Kidney epithelial cell (primary cell): ENCODE measurements at places on chromosomes 2 and 18.
A peak's percentile ranks its signal among the peaks of the same experiment; 100 is the strongest.

DNA sequence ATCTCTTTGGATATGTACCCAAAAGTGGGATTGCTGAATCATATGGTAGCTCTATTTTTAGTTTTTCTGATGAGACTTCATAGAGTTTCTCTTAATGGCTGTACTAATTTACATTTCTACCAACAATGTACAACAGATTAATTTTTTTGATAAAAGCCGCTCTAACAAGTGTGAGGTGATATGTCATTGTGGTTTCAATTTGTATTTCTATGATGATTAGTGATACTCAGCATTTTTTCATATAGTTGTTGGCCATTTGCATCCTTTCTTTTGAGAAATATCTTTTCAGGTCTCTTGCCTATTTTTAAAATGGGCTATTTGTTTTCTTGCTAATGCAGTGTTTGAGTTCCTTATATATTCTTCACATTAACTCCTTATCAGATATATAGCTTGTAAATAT lies 4.3 kb downstream of the IL18RAP start:
- no peak for DNase-seq

DNA sequence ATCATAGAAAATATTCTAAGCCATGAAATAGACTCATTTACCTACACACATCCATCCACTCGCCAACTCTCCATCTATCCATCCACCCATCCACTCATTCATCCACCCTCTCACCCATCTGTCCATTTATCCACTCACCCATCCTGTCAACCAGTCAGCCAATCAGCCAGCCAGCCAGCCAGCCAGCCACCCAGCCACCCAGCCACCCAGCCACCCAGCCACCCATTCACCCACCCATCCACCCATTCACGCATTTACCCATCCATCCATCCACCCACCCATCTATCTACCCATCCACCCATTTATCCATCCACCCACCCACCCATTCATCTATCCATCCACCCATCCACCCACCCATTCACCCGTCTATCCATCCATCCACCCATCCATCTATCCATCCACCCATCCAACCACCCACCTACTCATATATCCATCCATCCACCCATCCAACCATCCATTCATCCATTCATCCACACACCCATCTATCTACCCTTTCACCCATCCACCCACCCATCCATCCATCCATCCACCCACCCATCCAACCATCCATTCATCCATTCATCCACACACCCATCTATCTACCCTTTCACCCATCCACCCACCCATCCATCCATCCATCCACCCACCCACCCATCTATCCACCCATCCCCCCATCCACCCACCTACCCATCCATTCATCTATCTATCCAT lies 185.1 kb downstream of the LOXHD1 start:
- DNase-seq = no peak

DNA sequence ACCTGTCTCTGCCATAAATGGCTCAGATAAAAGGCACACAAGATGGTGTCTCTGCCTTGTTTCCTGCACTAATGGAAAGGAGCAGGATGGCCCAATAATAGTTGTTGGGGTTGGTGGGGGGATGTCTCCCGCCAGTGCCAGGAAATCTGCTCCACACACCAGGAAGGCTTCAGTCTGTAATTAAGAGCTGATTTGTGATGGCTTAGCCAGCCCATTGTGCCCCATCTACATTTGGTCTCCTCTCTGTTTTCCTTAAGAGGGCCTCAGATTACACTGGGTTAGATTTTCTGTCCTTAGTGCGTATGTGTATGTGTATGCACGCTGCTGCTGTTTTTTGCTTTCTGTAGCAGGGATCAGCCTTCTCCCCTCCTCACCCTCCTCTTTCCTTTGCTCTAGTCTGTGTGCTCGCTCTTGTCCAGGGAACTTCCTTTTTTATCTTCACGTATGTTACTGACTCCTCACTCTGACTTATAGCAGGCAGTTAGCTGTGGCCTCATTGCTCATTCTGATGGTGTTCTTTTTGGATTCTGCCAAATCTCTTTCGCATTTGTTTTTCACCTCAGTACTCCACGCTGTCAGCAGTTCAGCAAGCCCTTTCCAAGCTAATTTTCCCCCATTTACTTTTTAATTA lies 33.4 kb upstream of the MGAT5 start:
- DNase-seq = no peak

GRCh38 chr2:207676827-207677354 lies 34.5 kb upstream of the CCNYL1 start:
- peak; percentile 70 for DNase-seq

- DNase-seq = no peak
These were observed 153.6 kb upstream of the DSEL start for GRCh38 chr18:67670024-67670543.

DNA sequence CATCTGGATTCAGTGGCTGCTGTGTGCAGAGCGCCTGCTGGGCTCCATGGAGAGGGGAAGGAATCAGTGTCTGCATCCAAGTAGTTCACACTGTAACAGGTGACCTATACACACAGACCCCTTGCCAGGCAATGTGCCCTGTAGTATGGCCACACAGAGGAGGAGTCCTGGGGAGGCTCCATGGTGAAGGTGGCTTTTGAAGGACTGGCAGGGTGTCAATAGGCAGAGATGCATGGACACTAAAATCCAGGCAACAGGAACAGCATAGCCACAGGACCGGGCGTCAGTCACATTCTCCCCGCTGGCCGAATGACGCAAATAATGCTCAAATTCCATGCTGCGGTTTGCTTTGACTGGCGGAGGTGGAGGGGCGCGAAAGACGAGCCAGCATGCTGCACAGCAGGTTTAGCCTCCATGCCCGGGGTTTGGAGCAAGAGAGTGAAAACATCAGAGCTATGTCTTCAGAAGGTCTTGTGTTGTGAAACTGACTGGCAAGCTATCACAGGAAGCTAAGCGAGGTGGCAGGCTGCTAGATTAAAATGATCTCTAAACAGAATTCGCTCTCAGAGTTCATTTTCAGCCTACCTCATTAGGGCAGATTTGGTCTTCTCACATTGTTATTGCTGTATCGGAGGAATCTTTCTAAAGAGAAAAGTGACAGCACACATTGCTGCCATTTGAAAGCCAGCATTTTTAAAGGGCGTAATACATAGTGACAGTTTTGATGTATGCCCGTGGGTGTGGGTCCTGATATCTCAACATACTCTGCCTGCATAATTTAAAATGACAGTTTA lies 1.2 kb upstream of the CHMP1B start:
- DNase-seq = peak; percentile 69

- DNase-seq = peak; percentile 75
These were observed 3.4 kb downstream of the SGPP2 start for GRCh38 chr2:222427646-222428301.

DNA sequence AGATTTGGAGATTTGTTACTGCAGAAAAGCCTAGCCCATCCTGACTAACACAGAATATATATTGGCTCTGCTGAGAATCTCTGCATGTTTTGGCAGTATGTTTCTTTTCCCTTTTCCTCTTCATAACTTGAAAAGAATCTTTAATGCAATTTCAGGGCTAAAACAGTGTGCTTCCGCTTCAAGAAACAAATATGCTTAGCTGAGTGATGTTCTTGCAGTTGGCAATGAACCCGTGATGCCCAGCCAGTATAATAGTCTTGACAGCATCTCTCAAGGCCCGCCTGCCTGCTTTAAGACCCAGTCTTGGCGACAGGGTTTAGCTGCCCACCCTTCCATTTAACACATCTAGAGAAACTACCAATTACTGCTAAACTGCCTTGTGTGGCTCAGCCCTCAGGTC lies 184.5 kb downstream of the INO80D start:
- DNase-seq = no peak

GRCh38 chr2:148524519-148524919 lies 120.0 kb upstream of the EPC2 start:
- DNase-seq = no peak

DNA sequence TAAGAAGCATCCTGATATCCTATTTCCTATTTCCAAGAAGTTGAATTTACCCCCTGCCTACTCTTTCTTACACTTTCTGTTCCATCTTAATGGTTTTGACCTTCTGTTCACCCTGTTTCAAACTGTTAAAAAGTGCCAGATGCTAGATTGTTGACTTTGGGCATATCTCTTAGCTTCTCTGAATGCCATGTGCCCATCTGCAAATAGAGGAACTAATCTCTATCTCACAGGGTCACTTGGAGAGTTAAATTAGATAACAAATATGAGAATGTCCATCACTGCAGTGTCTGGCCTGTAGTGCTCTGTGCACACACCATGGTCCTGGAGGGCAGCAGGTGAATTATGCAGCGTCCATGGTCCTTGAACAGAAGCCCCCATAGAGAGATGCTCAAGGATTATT lies 83.8 kb downstream of the LRATD1 start:
- DNase-seq = no peak

GRCh38 chr18:3898861-3899613 lies 449.1 kb downstream of the TGIF1 start:
- DNase-seq = no peak

DNA sequence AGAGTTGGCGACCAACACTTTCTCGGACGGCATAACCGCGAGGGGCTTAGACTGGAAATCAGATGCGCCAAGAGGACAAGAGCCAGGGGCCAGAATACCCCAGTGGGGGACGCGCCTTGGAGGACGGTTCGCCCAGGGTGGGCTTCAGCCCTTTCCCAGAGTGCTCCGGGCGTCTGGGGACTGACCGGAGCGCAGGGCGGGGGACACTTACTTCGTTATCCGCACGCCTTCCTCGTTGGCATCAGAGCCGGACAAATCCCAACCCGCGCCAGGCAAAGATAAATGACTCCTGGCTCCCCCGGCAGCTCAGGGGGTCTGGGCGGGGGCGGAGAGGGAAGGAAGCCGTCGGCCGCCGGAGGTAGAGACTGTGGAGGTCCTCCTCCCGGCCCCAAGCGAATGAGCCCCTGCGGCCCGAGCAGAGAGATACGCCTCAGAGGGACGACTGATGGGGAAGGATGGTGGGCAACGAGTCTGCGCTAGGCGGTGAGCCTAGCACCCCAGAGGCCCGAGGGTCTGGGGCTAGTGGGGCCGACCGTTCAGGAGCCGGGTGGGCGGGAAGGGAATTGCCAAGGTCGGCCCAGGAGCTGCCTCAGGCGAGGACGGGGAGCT lies 4.7 kb upstream of the SATB2 start:
- DNase-seq = no peak

GRCh38 chr2:36618381-36618780 lies 20.4 kb upstream of the FEZ2 start:
- DNase-seq = peak; percentile 65

- peak; percentile 62 for DNase-seq
These were observed 143.4 kb downstream of the NCKAP5 start for GRCh38 chr2:133424876-133425275.

DNA sequence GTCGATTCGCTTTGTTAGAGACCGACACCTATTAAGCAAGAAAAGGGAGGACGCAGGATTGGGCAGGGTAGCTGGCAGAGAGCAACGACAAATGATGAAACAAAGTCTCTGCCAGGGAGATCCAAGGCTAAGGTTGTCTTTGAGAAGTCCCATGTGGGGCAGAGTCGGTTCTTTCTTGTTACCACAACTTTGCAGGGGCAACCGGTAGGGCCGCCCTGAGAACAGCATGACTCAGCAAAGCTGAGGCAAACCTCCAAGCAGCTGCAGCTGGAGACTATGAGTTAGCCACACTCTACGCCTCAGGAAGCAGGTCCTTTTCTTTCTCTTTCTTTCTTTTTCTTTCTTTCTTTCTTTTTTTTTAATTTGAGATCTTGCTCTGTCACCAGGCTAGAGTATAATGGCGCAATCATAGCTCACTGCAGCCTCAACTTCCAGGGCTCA lies 452.3 kb upstream of the ID2 start:
- peak; percentile 60 for DNase-seq
